ENCODE measurements at places on chromosomes 11 and 22.

DNA sequence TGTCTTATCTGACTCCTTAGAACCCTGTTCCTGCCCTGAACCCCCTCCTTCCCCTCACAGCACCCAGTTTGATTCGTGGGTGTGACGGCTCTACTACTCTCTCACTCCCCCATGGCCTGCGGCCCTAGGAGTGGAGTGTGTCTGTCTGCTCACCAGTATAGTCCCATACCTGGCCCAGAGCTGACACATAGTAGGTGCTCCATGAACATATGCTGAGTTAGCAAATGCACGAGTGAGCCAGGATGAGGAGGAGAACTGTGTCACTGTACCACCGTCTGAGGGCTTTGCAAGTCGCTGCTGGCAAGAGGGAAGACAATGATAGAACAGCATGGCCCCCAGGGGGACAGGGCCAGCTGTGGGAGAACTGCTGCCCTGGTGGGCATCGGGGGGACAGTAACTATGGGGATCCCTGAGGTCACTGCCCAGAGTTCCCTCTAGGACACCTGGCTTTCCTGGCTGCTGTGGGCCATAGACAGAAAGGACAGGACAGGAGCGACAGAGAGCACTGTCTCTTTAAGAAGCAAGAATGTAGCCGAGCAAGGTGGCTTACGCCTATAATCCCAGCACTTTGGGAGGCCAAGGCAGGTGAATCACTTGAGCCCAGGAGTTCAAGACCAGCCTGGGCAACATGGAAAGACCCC is 19.2 kb upstream of the KIAA0930 start:
- no peak for DNase-seq

- DNase-seq: no peak
Observed at GRCh38 chr22:26606611-26607010, 11.2 kb downstream of the CRYBB1 start.

DNA sequence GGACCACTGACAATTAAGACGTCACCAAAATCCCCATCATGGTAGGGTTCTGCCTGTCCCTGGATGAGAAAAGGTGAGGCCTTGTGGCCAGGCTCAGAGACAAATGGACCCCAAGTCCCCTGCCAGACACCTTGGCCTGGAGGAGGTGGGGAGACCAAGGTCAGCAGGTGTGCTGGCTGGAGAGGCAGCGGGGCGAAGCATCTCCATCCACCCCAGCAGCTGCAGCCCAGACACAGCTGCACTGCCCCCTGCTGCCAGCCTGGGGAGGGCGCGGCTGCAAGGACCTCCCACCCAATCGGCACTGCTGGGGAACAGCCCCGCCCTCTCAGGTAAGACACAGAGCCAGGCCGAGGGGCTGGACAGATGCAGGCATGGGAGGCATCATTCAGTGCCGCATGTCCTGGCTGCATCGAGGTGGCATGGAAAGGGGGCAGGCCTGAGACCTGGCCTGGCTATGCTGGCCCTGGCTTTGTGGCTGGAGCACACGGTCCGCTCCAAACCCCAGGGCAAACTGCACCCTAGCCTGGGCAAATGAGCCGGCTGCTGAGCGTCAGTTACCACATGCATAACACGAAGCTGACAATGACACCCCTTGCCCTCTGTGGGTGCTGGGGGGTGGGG is 12.2 kb upstream of the MFNG start:
- DNase-seq: no peak

- no peak for DNase-seq
Observed at GRCh38 chr11:12007769-12008737, at the start of gene DKK3. DKK3 (minus strand) TSS chr11:12008626; CDS start chr11:12008582, 44 bp downstream.

- DNase-seq: no peak
Observed at GRCh38 chr11:115067471-115067870, 389.1 kb downstream of the NXPE2 start.

DNA sequence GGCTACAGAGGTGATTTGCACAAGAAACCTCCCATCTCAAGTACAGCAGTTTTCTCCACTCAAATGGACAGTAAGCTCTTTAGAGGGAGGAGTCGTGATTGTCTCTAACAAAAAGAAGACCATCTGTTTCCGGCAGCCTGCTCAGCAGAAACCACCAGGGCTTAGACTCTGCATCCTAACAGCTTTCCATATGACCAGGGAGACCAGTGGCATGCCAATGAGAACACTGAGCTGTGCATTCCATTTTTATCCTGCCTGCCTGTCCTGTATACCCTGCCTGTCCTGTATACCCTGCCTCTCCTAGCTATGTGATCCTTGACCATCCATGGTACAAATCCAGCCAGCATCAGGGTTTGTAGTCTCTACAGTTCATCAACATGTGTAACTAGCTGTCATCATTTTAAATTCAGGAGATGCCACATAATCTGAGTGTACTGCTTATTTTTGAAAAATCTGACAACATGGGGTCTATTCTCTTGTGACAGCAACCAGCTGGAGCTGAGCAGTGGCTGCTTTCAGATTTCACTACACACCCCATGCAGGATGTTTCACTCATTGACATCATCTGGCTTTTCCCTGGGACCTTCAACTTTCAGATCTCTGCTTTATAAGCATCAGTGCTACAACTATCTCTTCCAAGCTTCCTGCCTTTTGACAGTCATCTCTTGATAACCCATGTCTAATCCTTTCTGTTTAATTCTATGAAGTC is 50.5 kb upstream of the POU2AF2 start:
- DNase-seq: no peak

DNA sequence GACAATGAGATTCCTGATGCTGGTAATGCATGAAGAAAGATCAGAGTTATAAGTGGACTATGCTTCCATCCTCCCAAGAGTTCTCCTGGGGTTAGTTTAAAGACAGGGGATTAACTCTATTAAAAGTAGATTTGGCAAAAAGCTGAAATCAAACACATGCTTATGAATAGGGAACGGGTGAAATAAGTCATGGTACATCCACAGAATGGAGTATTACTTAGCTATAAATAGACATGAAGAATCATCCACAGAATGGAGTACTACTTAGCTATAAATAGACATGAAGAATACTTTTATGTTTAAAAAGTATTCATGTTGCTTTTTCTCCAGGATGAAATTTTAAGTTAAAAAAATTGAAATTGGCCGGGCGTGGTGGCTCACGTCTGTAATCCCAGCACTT is 596.4 kb upstream of the B3GAT1 start:
- no peak for DNase-seq

- DNase-seq: no peak
Observed at GRCh38 chr11:8707541-8708191, 25.1 kb downstream of the RPL27A start.

DNA sequence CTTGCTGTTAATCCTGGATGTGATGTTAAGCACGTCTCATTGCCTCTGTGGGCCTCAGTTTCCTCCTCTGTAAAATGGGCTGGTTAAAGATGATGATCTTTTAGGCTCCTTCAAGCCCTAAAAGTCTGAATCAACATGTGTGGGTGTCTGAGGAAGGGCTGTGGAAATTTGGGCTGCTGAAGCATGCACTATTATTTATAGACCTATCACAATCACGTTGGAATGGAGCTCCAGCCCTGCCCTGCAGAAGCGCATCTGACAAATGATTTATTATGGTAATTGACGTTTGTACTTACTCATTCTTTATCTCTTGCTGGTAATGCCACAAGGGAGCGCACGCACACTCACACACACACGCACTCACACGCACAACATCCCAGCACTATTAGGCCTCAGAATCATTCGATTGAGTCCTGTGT is 20.4 kb downstream of the P2RX3 start:
- DNase-seq: no peak

DNA sequence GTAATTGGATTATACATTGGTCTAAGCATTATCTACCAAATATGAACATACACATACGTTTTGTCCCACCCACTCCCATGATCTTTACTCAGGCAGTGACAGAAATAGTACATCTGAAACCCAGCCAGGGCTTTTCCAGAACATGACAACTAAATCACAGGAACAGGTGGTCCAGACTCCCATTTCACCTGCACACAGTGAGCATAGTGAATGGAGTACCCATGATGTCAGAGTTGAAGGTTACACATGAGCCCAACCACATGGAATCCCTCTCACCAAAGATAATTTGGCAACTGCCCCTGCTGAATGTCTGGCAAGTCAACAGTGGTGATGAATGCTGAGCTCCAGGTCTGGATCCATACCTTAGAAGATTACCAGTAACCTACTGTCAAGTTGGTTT is 411.9 kb upstream of the LUZP2 start:
- no peak for DNase-seq

DNA sequence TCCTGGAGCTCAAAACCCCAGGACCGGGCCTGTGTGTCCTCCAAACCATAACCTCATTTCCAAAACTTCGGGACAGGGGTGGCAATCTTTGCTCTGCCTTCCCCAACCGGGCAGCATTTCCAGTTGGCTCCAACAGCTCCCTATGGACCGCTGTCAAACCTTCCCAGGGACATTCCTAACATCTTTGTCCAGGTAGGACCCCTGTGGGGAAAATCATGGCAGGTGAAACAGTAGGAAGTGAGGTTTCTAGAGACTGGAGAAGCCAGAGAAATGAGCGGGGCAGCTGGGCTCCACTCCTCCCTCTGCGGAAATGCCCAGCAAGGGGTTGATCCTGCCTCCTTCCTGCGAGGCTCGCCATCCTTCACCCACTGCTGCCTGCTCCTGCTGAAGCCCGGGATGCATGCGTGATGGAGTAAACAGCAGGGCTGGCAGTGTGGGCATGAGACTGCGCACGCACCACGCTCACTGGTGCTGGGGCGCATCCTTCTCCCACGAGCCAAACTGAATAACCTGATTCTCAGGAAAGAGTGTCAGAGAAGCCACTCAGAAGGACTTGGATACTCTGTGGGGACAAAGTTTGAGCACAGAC is 136.4 kb downstream of the BUD13 start:
- DNase-seq: no peak

- DNase-seq: no peak
Observed at GRCh38 chr11:133936136-133936535, 20.6 kb downstream of the IGSF9B start.

- no peak for DNase-seq
Observed at GRCh38 chr11:76159983-76160661, 46.2 kb downstream of the WNT11 start.

DNA sequence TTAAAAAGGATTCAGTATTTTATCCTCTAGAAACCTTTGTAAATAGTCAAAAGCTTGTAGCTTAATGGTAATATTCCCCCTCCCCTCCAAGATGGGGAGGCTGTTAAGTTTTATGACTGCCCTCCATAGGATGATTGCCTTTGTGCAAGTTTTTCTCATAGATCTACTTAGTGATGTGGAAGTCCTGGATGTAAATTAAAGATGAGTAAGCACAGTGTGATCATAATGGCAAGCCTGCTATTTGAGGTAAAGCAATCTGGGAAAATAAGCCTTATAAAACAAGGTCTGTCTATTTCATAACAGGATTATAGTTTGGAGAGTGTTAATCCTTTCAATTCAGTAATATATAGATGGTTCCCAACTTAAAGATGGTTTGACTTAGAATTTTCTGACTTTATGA is 216.3 kb downstream of the DDX10 start:
- no peak for DNase-seq

- no peak for DNase-seq
Observed at GRCh38 chr11:68038226-68038717, 553 bp upstream of the TCIRG1 start.

DNA sequence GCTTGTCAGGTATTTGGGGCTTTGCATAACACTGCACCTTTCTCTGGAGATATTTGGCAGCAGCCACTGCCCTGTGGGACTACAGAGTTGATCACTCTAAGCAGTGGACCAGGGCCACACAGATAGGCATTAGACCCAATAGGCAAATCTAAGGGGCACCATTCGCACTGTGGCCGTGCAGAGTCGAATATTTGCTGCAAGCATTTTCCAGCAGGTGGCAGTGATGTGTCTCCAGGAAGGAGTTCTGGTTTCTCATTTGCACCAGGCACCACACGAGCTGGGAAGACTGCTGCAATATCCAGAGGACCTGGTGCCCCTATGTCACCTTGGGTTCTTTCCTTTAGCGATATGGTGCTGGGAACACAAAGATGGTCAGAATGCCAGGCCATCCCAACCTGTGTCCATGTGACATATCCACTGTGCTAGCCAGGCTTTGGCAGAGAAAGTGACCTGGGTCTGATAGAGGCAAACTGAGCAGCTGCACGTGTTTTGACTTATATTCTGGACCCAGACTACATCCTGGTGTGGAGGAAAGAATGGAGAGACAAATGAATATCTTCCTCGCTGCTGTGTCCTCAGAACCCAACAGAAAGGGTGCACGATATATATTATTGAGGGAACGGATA is 318.7 kb downstream of the BUD13 start:
- peak; percentile 5 for DNase-seq

- DNase-seq: no peak
Observed at GRCh38 chr11:59556917-59557348, 45.6 kb downstream of the OR4D9 start.

DNA sequence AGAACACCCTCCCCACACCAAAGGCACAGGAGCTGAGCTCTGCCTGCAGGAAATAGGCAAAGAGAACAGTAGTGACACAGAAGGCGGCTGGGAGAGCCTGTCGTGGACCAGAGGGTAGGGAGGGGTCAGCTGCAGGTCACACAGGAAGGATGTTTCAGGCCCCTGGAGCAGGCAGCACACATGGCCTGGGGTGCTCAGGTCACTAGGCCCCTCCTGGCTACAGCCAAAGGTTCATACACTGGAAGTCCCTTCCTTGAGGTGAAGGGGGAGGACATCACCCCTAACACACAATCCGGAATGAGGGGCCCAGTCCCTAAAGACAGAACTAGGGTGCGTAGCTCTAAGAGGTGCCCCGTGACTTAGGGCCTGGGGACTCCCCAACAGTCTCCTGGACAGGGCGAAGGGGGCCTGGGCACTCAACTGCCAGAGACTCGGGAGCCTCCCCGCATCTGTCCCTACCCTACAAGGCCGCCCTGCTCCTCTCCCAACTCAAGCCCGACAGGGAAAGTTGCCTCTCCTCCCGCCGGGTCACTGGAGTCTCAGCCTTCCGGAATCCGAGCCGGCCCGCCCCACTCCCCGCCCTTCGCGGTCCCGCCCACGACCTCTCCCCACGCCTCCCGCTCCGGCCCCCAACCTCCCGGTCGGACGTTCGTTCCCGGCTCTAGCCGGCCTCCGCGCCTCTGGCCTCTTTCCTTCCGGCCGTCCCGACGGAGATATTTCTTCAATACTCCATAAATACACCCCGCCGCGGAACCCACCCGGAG is at the start of gene CYB5R2:
CYB5R2 (minus strand) TSS at position 541 of the 764 bp plus-strand sequence. CDS start 675 bp downstream, outside the sequence.
- DNase-seq: no peak
